ENCODE measurements at places on chromosomes 12 and 14. TPM values are rescaled to one million over a fixed set of nuclear protein-coding genes. Genes with fewer than 3 reads are reported as not detected.

DNA sequence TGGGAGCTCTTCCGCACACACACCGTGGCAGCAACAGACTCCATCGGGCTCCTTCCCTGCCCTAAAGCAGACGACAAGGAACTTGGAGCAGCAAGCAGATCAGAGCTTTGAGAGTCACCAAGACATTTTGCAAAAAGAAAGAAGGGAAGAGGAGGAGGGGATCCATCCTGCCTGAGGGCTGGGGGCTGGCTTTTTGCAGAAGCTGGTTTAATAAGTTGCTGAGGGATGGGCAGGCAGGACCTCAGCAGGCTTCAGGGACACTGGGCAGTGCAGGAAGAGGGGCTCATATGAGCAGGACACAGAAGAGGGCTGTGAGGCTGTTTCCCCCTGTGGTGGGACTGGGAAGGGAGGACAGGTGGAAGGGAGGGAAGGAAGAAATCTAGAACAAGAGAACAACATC lies 133.4 kb upstream of the GSC start:
- H3K27ac ChIP-seq, result no peak overlapping the region
- no peak overlapping the region for H3K4me3 ChIP-seq
- DNase-seq, result no peak
- H3K4me1 ChIP-seq, result no peaks in the 10 kb centered on the region

- no peaks in the 10 kb centered on the region for H3K36me3 ChIP-seq
- no peak for DNase-seq
- H3K4me1 ChIP-seq, result no peaks in the 10 kb centered on the region
- no peak overlapping the region for H3K27ac ChIP-seq
Observed at GRCh38 chr12:8629486-8630033, 16.9 kb upstream of the AICDA start.

GRCh38 chr14:84042992-84043391 lies 1487.0 kb upstream of the FLRT2 start:
- no peak overlapping the region for H3K4me3 ChIP-seq
- no peaks in the 10 kb centered on the region for H3K36me3 ChIP-seq
- no peak overlapping the region for H3K27ac ChIP-seq
- no peaks in the 10 kb centered on the region for H3K4me1 ChIP-seq
- H3K27me3 ChIP-seq, result no peaks in the 10 kb centered on the region

DNA sequence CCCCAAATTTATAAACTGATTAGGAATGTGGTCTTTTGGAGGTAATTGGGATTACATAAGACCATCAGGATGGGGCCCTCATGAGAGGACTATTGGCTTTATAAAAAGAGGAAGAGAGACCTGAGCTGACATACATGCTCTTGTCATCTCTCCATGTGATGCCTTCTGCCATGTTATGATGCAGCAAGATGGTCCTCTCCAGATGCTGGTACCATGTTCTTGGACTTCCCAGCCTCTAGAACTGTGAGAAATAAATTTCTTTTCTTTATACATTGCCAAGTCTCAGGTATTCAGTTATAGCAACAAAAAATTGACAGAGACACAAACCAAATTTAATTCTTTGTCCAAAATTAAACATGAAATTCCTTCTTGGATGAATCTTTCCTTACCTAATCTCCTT lies 92.9 kb downstream of the EFCAB11 start:
- H3K36me3 ChIP-seq, result no peaks in the 10 kb centered on the region
- no peak for DNase-seq
- H3K27me3 ChIP-seq, result peaks cover 2% of the 10 kb centered on the region
- no peak overlapping the region for H3K4me3 ChIP-seq

GRCh38 chr12:109726511-109727038 lies 12.9 kb downstream of the FAM222A start:
- H3K27me3 ChIP-seq, result no peaks in the 10 kb centered on the region
- H3K4me3 ChIP-seq, result no peak overlapping the region
- H3K4me1 ChIP-seq, result no peaks in the 10 kb centered on the region
- DNase-seq, result no peak

PTHLH gene
- total RNA-seq, result not detected

GRCh38 chr12:90978117-90978770 lies 23.3 kb upstream of the CCER1 start:
- H3K4me3 ChIP-seq, result no peak overlapping the region
- no peak for DNase-seq
- peaks cover 8% of the 10 kb centered on the region for H3K27me3 ChIP-seq
- H3K4me1 ChIP-seq, result no peaks in the 10 kb centered on the region
- no peak overlapping the region for H3K27ac ChIP-seq

GRCh38 chr12:102965281-102966155 lies 8.0 kb downstream of the ASCL1 start:
- H3K27ac ChIP-seq, result no peak overlapping the region
- DNase-seq, result no peak
- peaks cover 3% of the 10 kb centered on the region for H3K36me3 ChIP-seq

DNA sequence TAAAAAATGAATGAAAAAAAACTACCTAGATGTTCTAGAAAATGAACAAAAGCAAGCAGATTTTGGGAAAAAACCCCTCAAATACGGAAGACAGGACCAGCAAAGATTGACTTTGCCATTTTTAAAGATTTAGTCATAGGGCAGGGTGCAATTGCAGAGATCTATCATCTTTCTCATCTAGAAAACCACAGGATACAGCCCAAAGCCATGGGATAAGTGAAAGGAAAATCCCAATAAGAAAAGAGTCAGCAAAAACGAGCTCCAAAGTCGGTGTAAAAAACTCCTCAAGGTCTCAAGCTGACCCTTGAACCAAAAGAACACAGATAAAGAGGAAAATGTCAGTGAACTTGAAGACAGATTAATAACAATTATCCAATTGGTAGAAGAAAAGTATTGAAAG lies 28.0 kb downstream of the CEP290 start:
- H3K4me3 ChIP-seq, result no peak overlapping the region
- peaks cover 2% of the 10 kb centered on the region for H3K4me1 ChIP-seq
- H3K27me3 ChIP-seq, result no peaks in the 10 kb centered on the region
- peaks cover 10% of the 10 kb centered on the region for H3K36me3 ChIP-seq
- no peak for DNase-seq

DNA sequence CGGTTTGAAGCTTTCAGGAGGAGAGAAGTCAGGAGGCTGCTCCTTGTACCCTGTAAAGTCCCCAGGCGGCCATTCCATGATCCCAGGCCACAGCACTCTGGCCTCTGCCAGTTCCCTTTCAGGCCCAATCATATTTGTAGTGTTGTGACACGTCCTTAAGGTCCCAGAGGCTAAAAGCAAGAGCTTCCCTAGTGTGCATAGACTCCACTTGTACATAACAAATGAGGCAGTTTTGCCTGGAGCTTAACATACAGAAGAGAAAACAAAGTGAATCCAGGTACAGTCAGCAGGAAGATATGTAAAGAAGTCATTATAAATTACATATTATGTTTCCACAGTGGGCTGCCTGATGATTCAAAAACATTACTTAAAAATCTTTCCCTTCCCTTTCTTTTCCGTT lies 81.1 kb upstream of the RPH3A start:
- no peak overlapping the region for H3K27ac ChIP-seq
- no peaks in the 10 kb centered on the region for H3K4me1 ChIP-seq
- no peak for DNase-seq
- peaks cover 2% of the 10 kb centered on the region for H3K27me3 ChIP-seq

GRCh38 chr12:130715150-130715997 lies 725 bp downstream of the RIMBP2 start:
- H3K4me1 ChIP-seq, result peaks cover 1% of the 10 kb centered on the region
- H3K27me3 ChIP-seq, result peaks cover 54% of the 10 kb centered on the region
- no peaks in the 10 kb centered on the region for H3K36me3 ChIP-seq
- DNase-seq, result no peak
- no peak overlapping the region for H3K4me3 ChIP-seq

RNASE3 gene
- total RNA-seq, result not detected

- H3K4me1 ChIP-seq, result peaks cover 4% of the 10 kb centered on the region
- no peaks in the 10 kb centered on the region for H3K27me3 ChIP-seq
Observed at GRCh38 chr12:132546647-132547046, 56.7 kb downstream of the FBRSL1 start.

- H3K27ac ChIP-seq, result no peak overlapping the region
- no peaks in the 10 kb centered on the region for H3K4me1 ChIP-seq
- DNase-seq, result peak; percentile 17
- peaks cover 11% of the 10 kb centered on the region for H3K27me3 ChIP-seq
- H3K4me3 ChIP-seq, result no peak overlapping the region
Observed at GRCh38 chr14:101072945-101073597, 169.5 kb upstream of the RTL1 start.

PLEKHD1 gene
- 0.15 TPM for total RNA-seq

- no peak overlapping the region for H3K27ac ChIP-seq
- no peak overlapping the region for H3K4me3 ChIP-seq
- H3K4me1 ChIP-seq, result peaks cover 27% of the 10 kb centered on the region
- no peaks in the 10 kb centered on the region for H3K36me3 ChIP-seq
Observed at GRCh38 chr12:116053479-116054200, 223.9 kb downstream of the MED13L start.

GRCh38 chr12:62659453-62660295 lies 193.0 kb downstream of the MON2 start:
- H3K27ac ChIP-seq, result no peak overlapping the region
- no peak for DNase-seq
- peaks cover 3% of the 10 kb centered on the region for H3K4me1 ChIP-seq
- peaks cover 28% of the 10 kb centered on the region for H3K27me3 ChIP-seq

DNA sequence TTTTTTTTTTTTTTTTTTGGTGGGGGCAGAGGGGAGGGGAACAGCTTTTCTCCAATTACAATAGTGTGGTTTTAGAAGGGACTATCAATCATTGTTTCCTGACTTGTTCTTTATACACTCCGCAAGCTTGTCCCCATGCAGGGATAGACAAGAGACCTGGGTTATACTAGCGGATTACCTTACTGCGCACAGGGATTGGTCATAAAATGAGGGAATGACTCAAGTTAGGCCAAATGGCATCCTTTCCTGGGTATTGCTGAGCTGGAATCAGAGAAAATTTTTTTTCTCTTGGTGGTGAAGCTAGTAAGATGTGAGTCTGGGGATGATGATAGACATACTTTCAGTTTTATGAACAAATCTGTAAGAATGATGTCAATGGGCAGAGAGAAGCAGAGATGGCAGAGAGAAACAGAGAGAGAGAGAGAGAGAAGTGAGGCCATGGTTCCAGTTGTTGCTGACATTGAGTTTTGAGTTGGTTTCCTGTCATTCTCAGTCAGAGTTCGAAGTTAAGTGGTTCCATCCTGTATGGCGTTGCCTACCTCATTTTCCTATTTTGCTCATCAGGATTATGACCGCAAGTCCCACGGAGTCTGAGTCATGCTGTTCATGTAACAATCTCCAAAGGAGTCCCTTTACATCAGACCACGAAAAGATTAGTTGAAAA lies 59.1 kb upstream of the OTOGL start:
- DNase-seq, result no peak
- H3K27ac ChIP-seq, result no peak overlapping the region

GRCh38 chr14:65255029-65255545 lies 152.8 kb upstream of the MAX start:
- no peak for DNase-seq
- H3K4me3 ChIP-seq, result no peak overlapping the region
- peaks cover 7% of the 10 kb centered on the region for H3K36me3 ChIP-seq
- peaks cover 5% of the 10 kb centered on the region for H3K4me1 ChIP-seq
- no peak overlapping the region for H3K27ac ChIP-seq

- H3K27ac ChIP-seq, result no peak overlapping the region
- no peak for DNase-seq
- H3K4me1 ChIP-seq, result peaks cover 32% of the 10 kb centered on the region
- H3K27me3 ChIP-seq, result no peaks in the 10 kb centered on the region
- peaks cover 21% of the 10 kb centered on the region for H3K36me3 ChIP-seq
- no peak overlapping the region for H3K4me3 ChIP-seq
Observed at GRCh38 chr14:71472356-71473340, 459.6 kb upstream of the RGS6 start.

- no peak for DNase-seq
- H3K36me3 ChIP-seq, result peaks cover 22% of the 10 kb centered on the region
- H3K27ac ChIP-seq, result no peak overlapping the region
- no peak overlapping the region for H3K4me3 ChIP-seq
- H3K27me3 ChIP-seq, result no peaks in the 10 kb centered on the region
- H3K4me1 ChIP-seq, result peaks cover 28% of the 10 kb centered on the region
Observed at GRCh38 chr14:77579780-77580179, 36.7 kb downstream of the SPTLC2 start.

DNA sequence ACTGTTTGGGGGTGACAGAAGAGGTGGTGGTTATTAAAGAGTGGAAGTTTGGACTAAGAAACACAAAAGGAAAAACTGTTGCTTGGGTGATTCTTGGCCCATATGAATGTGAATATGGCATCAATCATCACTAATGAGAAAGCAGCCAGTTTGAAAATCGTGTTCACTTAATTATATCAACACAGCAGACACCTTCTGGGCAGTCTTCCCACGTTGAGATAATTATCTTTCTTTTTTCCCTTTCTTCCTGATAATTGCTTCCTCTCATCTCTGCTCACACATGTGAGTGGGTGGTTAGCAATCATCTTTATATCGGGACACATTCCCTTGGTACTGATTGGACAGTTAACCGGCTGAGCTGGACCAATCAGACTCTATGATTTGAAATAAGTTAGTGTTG lies 539.7 kb downstream of the AACS start:
- no peaks in the 10 kb centered on the region for H3K27me3 ChIP-seq
- no peak overlapping the region for H3K27ac ChIP-seq
- no peaks in the 10 kb centered on the region for H3K36me3 ChIP-seq
- H3K4me1 ChIP-seq, result no peaks in the 10 kb centered on the region
- DNase-seq, result no peak

DNA sequence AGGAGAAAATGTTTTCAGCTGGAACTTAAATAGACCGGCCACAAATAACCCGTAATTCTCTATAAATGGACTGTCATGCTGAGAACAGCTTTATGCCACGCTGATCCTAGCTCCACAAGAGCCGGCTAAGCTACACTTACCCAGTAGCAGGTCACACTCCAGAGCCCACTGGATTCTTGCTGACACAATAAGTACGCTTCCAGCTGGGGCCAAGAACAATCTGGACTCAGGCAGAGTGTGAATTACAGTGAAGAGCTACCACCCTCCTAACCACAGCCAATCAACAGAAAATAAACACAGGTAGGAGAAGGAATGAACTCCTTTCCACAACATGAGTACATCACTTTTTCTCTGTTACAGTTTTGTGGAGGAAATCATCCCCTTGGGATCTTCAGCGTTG lies 531.3 kb downstream of the GALC start:
- H3K4me3 ChIP-seq, result no peak overlapping the region
- H3K27ac ChIP-seq, result no peak overlapping the region
- H3K27me3 ChIP-seq, result no peaks in the 10 kb centered on the region

DERA gene
- total RNA-seq, result 24.4 TPM

DNA sequence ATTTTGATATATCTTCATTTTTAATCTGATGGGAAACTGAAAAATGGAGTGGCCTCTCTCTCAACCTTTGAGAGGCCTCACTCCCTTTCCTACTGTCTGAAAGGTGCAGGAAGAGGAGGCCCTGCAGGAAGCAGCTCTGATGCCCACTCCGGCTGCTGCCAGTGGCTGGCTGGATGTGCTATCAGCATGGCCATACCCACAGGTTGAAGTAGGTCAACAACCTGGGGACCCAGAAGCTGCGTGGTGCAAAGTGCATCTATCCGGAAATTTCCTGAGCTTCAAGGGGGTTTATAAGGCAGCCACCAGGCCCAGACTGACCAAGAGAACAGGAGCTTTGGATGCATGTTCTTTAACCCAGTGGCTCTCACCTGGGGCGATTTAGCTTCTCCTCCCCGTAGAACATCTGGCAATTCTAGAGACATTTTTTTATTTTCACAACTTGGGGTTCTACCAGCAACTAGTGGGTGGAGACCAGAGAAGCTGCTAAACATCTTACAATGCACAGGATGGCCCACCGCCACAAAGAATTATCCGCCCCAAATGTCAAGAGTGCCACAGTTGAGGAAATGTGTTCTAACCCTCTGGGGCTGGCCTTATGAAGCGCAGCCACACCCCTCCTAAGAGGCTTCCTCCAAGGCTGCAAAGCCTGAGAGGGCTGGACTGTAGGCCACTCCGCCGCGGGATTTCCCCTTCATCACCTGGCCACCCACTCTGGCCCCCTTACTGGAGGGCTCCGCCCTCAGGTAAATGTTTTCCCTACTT lies 8.2 kb upstream of the BATF start:
- peaks cover 43% of the 10 kb centered on the region for H3K4me1 ChIP-seq
- peak overlapping the region; percentile 65 for H3K27ac ChIP-seq
- H3K4me3 ChIP-seq, result peak overlapping the region; percentile 41
- H3K36me3 ChIP-seq, result peaks cover 21% of the 10 kb centered on the region
